Lower leg skin (tissue), 4 donors: ENCODE measurements at places on chromosomes 3 and 15. TPM values are rescaled to one million over a fixed set of nuclear protein-coding genes. Genes with fewer than 3 reads are reported as not detected.

The LSAMP gene
- 3.5 TPM for total RNA-seq

The EIF4E3 gene
- 13.5 TPM for total RNA-seq

The SGO1 gene
- total RNA-seq, result 1.6 TPM

The GOLGA8G gene
- not detected for total RNA-seq

The GAP43 gene
- total RNA-seq, result not detected

The HRG gene
- 0.10 TPM for total RNA-seq

The DUOX2 gene
- total RNA-seq, result 11.0 TPM

The CNBP gene
- 625 TPM for total RNA-seq

The SERP1 gene
- total RNA-seq, result 282 TPM

The RASGRP1 gene
- 15.0 TPM for total RNA-seq

The MAP1A gene
- 6.7 TPM for total RNA-seq

The TEX55 gene
- not detected for total RNA-seq

The PLSCR5 gene
- total RNA-seq, result not detected

The SAMD7 gene
- total RNA-seq, result not detected

The MRPS25 gene
- 35.7 TPM for total RNA-seq
